Thoracic aorta (tissue), 2 donors: ENCODE measurements at places on chromosomes 11 and 22. TPM values are rescaled to one million over a fixed set of nuclear protein-coding genes. Genes with fewer than 3 reads are reported as not detected.

GRCh38 chr11:129951201-129951865, 51.3 kb downstream of the PRDM10 start:
- H3K27me3 ChIP-seq: no peaks in the 10 kb centered on the region
- peaks cover 5% of the 10 kb centered on the region for H3K36me3 ChIP-seq
- DNase-seq: no peak
- H3K27ac ChIP-seq: no peak overlapping the region

DNA sequence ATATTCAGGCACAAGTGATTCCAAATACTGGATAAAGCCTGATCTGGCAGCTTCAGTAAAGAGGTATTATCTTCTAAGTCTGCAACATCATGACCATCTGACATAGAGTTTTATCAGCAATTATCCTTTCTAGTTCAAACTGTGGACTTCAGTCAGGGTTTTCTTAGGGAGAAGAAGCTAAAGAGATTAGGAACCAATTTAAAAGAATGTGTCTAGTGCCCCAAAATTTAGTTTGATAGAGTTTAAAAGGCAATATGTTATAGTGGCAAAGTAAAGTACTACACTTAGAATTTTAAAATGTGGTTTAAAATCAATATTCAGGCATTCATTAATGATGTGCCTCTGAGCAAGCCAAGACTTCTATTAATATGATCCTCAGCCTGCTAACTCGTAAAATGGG, 5.4 kb downstream of the PAK1 start:
- DNase-seq: no peak
- H3K27ac ChIP-seq: no peak overlapping the region
- H3K4me1 ChIP-seq: peaks cover 8% of the 10 kb centered on the region
- H3K36me3 ChIP-seq: no peaks in the 10 kb centered on the region
- no peak overlapping the region for H3K4me3 ChIP-seq

PLEKHB1 gene
- 7.3 TPM for total RNA-seq

- H3K27me3 ChIP-seq: no peaks in the 10 kb centered on the region
- DNase-seq: no peak
- peaks cover 19% of the 10 kb centered on the region for H3K36me3 ChIP-seq
- H3K4me1 ChIP-seq: peaks cover 15% of the 10 kb centered on the region
Measured at GRCh38 chr22:35661464-35661863, 13.2 kb downstream of the APOL6 start.

- H3K4me1 ChIP-seq: no peaks in the 10 kb centered on the region
- no peak for DNase-seq
- H3K27me3 ChIP-seq: no peaks in the 10 kb centered on the region
Measured at GRCh38 chr22:48702573-48703264, 1125.0 kb downstream of the BRD1 start.

SLC17A6 gene
- not detected for total RNA-seq

DNA sequence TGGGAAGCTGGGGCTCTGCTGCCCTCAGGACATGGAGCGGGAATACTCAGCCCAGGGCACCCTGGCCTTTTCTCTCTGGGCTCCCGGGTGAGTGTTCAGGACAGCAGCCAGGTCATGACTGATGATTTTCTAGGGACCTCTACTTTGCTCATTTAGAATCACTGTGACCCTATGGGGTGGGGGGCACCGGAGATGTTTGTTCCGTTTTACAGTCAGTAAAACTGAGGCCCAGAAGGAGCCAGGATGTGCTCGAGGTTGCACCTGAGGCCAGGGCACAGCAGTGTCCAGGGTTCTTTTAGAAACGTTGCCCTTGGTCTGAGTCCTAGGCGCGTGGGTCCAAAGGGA, 48.1 kb downstream of the SMIM38 start:
- DNase-seq: no peak
- peak overlapping the region; percentile 54 for H3K4me3 ChIP-seq
- no peaks in the 10 kb centered on the region for H3K36me3 ChIP-seq
- no peaks in the 10 kb centered on the region for H3K27me3 ChIP-seq
- peaks cover 4% of the 10 kb centered on the region for H3K4me1 ChIP-seq

- no peak overlapping the region for H3K27ac ChIP-seq
- no peaks in the 10 kb centered on the region for H3K36me3 ChIP-seq
- H3K27me3 ChIP-seq: no peaks in the 10 kb centered on the region
- peaks cover 17% of the 10 kb centered on the region for H3K4me1 ChIP-seq
Measured at GRCh38 chr22:50058906-50059880, 1.1 kb upstream of the TTLL8 start.

SEC14L6 gene
- 0.27 TPM for total RNA-seq

DNA sequence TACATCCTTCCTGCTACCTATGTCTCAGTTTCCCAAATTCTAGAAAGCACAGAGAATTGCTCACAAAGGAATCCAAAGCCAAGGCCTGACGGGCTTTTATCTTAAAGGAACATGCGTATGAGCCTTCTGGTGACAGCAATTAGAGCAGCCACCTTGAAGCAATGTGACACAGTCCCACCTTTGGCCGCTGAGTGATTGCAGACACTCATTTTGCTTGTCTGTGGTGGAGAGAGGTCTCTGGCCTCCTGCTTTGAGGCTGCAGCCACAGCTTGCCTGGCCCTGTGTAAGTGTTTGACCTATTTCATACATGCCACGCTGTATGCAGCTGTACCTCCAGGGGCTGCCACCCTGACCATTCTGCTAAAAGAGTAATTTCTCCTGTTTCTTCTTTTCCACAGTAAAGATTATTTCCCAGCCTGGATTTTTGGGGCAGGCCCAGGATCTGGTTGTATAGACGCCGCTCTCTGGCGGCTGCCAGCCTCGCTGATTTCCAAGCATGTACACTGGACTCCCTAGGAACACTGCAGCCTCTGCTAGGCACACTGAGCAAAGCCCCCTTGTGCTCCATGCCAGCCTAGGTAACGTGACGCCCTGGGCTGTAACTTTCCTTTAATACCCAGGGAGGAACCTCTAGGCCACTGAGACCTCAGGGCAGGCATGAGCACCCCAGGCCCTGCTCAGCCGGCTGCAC, 1.1 kb upstream of the TMA7B start:
- H3K27me3 ChIP-seq: no peaks in the 10 kb centered on the region
- H3K36me3 ChIP-seq: no peaks in the 10 kb centered on the region
- no peak overlapping the region for H3K4me3 ChIP-seq
- DNase-seq: no peak
- no peak overlapping the region for H3K27ac ChIP-seq

- H3K4me1 ChIP-seq: no peaks in the 10 kb centered on the region
- H3K4me3 ChIP-seq: no peak overlapping the region
- peaks cover 12% of the 10 kb centered on the region for H3K27me3 ChIP-seq
- H3K36me3 ChIP-seq: no peaks in the 10 kb centered on the region
- no peak for DNase-seq
Measured at GRCh38 chr11:31834237-31834636, 23.1 kb upstream of the PAX6 start.

GRCh38 chr11:2518111-2518982, 73.5 kb downstream of the KCNQ1 start:
- DNase-seq: no peak
- no peak overlapping the region for H3K27ac ChIP-seq
- no peak overlapping the region for H3K4me3 ChIP-seq
- H3K4me1 ChIP-seq: no peaks in the 10 kb centered on the region

DNA sequence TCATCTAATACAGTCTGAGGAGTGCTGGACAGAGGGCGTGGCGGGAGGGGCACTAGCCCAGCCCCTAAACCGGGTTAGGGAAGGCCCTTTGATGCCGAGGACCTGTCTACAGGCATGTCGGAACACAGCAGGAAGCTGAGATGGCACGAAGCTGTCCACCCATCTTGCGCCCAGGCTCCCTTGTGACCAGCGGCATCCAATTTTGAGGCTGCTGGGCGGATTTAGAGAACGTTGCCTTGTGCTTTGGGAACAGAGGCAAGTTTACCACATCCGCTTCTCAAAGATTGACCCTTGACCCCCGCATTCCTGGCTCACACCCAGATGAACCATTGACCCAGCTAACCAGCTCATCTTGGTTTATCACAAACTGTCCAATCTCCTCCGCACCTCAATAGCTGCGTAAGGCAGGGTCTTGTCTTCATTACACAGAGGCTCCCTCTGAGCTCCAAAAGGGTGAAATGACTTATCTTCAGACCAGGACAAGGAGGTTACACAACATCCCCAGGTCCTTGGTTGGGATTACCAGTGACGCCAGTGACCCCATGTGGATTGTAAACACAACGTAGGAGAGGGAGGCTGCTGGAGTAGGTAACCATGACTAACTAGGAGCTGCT, 4.5 kb downstream of the FAM83F start:
- H3K4me3 ChIP-seq: no peak overlapping the region
- no peaks in the 10 kb centered on the region for H3K27me3 ChIP-seq
- DNase-seq: no peak
- no peak overlapping the region for H3K27ac ChIP-seq
- H3K4me1 ChIP-seq: no peaks in the 10 kb centered on the region
- no peaks in the 10 kb centered on the region for H3K36me3 ChIP-seq

DNA sequence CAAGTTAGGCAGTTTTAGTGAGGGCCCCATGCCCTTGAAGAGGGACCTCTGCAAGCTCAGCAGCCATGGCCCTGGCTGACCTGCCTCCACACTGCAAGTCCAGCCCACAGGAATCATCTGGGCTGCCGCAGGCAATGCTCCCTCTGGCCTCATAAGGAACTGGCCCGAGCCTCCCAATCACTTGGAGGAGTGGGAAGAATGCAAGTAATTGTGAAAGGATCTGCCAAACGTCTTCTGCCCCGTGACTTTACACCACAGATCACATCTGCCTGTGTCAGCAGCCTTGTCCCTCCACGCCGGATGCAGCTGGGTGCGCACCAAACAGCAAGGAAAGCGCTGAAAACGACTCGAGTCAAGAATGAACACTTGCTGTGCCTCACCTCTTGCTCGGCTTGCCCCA, 23.8 kb downstream of the OPCML start:
- no peaks in the 10 kb centered on the region for H3K27me3 ChIP-seq
- DNase-seq: no peak
- H3K27ac ChIP-seq: no peak overlapping the region
- H3K4me3 ChIP-seq: no peak overlapping the region

- H3K27me3 ChIP-seq: no peaks in the 10 kb centered on the region
- no peak for DNase-seq
- H3K4me3 ChIP-seq: no peak overlapping the region
Measured at GRCh38 chr11:45045683-45046471, 95.2 kb upstream of the TP53I11 start.

- H3K27ac ChIP-seq: peak overlapping the region; percentile 22
- peaks cover 40% of the 10 kb centered on the region for H3K36me3 ChIP-seq
- peaks cover 51% of the 10 kb centered on the region for H3K4me1 ChIP-seq
- H3K4me3 ChIP-seq: no peak overlapping the region
- H3K27me3 ChIP-seq: no peaks in the 10 kb centered on the region
Measured at GRCh38 chr22:49789289-49790141, 38.2 kb downstream of the BRD1 start.

DNA sequence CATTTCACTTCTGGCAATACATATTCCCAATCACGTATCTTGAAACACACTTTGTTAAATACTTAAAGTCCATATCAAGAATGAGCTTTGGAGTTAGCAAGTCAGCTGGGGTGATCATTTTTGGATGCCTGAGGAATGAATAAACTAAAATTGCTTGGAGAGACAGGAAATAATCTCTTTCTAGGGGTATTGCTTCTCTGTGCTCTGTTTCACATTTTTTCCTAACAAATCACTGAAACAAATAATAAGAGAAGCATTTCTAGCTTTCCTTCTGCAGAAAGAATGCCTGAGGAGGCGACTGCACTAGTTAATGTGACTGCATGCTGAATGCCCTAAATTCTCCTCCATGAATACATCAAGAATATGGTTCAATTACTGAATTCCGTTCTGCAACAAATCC, 541.4 kb upstream of the CCDC90B start:
- H3K27ac ChIP-seq: no peak overlapping the region
- no peak for DNase-seq
- H3K36me3 ChIP-seq: no peaks in the 10 kb centered on the region
- H3K27me3 ChIP-seq: no peaks in the 10 kb centered on the region
- H3K4me3 ChIP-seq: no peak overlapping the region

DNA sequence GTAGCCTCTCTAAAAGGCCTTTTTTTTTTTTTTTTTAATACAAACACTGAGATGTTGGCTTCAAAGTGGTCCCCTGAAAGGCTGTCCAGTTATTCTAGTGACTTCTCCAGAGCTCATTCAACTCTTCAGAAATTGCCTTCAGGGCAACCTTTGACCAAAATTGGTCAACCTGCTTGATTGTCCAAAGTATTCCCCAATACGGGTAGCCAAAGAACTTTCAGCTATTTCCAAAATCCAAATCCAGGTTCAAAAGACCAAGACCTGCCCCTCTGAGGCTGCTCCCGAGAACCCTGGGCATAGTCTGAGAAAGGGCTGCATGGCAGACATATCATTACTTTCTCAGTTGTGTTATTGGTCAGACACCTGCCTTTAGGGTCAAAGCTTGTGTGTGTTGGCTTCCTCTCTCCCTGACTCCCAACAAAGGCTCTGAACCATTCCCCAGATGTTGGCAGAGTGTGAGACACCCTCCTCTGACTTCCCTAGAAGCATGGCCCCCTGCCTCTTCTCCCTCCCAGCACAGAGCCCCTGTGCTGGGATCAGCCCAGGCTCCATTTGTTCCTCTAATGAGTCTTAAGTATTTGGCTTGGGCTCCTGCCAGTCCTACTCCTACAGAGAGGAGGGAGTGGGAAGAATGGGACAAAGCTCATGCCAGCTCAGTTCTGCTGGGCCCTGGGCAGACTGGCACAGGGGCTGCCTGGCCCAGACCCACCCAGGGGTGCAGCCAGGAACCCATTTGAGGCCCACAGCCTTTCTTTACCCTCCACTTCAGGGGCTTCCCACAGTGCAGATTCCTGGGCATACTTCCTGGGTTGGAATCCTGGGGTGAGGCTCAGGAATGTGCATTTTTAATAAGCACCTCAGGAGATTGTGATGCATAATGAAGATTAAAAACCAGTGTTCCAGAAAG, 30.3 kb downstream of the TNKS1BP1 start:
- no peaks in the 10 kb centered on the region for H3K27me3 ChIP-seq
- no peak overlapping the region for H3K4me3 ChIP-seq
- no peak overlapping the region for H3K27ac ChIP-seq
- DNase-seq: no peak
- H3K4me1 ChIP-seq: no peaks in the 10 kb centered on the region
- H3K36me3 ChIP-seq: peaks cover 14% of the 10 kb centered on the region
